ENCODE measurements at places on chromosomes 4 and X.
A peak's percentile ranks its signal among the peaks of the same experiment; 100 is the strongest.

DNA sequence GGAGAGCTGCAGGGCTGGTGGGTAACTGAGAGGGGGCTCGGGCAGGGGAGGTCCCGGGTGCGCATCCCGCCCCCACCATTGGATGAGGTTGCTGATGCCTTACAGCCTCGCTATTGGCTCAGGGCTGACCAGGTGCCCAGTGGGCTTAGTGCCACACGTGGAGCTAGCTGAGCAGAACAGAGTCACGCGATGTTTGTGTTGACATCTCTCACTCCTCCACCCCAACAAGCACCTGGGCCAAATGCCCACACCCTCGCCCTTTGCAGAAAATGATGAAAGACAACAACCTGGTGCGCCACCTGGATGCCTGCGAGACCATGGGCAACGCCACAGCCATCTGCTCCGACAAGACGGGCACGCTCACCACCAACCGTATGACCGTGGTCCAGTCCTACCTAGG lies 31.8 kb downstream of the ATP2B3 start:
- no peak for DNase-seq

DNA sequence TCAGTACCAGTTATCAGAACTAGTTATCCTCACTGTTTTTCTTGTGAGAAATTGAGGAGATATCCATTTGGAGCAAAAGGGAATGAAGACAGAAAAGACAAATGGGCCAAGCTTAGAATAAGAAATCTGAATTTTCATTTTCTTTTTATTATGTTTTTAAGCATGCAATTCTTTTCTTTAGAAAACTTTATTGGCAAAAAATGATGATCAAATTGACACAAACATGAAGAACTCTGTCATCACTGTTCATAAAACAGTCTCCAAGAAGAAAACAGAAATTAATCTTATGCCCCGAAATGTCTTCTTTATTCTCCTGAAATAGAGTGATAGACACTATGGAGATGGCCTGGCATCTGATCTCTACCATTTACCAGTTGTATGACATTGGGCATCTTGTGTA lies 139.0 kb downstream of the ARHGAP24 start:
- no peak for DNase-seq

DNA sequence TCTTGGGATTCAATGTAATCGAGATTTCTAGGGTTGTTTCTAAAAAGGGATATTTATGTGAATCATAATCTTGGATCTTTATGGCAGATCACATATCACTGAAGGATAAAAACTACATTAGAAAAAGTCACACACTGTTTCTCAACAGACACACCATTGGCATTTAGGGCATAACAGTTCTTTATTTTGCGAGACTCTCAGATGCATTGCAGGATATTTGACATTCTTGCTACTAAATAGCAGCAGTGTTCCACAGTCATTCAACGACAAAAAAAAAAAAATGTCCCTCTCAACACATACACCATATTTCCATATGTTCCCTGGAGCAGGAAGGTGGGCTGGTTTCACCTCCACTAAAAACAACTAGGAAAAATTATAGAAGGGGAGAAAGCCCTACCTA lies 243.4 kb upstream of the PCDH18 start:
- DNase-seq = no peak

DNA sequence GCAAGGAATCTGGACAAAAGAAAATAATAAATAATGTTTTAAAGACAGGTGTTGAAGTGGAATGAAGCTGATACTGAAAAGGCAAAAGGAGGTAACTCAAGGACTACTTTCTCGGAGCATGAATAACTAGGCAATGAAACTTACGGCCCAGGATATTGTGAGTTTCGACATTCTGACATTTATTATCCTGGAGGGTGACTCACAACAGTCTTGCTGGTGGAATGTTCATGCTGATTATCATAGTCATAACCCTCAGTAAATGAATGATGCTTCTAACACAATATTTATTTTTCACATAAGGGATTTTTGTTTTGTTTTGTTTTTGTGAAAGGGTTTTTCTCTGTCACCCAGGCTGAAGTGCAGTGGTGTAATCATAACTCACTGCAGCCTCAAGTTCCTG lies 147.0 kb upstream of the HPGD start:
- peak; percentile 88 for DNase-seq

- no peak for DNase-seq
These were observed 150.4 kb downstream of the MAGEC1 start for GRCh38 chrX:142054094-142054493.

All from fibroblast of skin of abdomen (primary cell).